ENCODE measurements at places on chromosomes 16 and 17.
A peak's percentile ranks its signal among the peaks of the same experiment; 100 is the strongest.

DNA sequence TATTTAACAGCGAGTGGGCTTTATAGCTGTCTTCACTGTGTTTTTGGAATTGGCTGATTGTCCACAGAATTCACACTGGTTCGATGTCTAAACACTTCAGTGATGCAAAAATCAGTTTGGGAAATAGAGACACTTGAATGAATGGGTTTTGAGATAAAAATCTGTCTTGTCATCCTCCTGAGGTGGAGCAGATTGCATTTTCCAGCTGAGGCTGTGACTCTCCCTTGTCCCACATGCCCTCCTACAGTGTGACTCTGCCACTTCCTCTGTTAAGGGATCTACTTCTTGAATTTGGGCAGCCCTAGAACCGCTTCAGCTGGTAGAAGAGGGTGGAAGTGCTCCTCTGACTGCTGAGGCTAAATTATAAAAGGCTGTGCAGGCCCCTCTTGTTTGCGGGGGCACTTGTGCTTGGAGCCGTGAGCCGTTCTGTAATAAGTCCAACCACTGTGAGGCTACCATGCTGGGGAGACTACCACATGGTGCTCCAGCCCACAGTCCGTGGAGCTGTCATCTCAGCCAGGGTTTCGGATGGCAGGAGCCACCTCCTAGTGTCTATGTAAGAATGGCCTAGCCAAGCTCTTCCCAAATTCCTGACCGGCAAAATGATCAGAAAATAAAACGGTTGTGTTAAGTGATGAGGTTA is 175.9 kb downstream of the SPECC1 start:
- DNase-seq: no peak

- DNase-seq: peak; percentile 63
Observed at GRCh38 chr17:35898283-35899070, 18.3 kb upstream of the CCL5 start.

GRCh38 chr17:64219571-64219970 is 43.5 kb downstream of the TEX2 start:
- no peak for DNase-seq

- no peak for DNase-seq
Observed at GRCh38 chr17:40992666-40993065, 1.3 kb downstream of the KRTAP3-3 start.

DNA sequence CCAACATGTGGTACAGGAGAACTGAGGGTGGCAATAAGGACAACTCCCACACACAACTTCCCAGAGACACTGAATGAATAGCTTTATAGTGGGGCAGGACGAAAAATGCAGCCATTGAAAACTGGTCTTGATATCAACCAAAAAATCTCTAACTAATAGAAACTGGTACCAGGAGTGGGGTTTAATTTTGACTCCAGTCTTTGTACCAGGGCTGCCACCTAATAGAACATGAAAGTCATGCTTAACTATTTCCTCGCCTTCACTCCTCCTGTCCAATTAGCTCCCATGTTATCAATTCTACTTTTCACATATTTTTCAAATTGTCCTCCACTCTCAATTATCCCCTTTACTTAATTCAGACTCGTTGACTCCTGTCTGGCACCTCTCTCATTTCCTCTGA is 192.0 kb upstream of the ERCC4 start:
- DNase-seq: no peak

DNA sequence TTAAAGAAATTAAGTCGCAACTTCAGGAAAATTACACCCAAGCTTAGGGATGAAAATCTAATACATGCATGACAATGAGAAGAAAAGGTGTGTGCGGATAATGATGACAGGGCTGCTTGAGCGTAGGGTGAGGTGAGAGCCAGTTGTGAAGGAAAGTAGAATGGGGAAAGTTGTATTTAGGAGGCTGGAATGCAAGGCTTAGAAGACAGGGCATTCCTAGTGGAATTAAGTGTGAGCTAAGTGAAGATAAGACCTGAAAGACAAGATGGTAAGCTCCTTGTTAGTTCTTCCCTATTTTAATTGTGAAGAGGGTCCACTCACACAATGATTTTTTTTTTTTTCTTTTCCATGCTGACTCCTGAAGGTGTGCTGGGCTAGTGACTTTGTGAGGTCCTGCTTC is 519.5 kb upstream of the SALL1 start:
- no peak for DNase-seq
